GM10248 (cell line): ENCODE measurements at places on chromosomes 13 and 19.

GRCh38 chr19:6532244-6532999 is 1.6 kb downstream of the TNFSF9 start:
- peak; percentile 71 for DNase-seq

DNA sequence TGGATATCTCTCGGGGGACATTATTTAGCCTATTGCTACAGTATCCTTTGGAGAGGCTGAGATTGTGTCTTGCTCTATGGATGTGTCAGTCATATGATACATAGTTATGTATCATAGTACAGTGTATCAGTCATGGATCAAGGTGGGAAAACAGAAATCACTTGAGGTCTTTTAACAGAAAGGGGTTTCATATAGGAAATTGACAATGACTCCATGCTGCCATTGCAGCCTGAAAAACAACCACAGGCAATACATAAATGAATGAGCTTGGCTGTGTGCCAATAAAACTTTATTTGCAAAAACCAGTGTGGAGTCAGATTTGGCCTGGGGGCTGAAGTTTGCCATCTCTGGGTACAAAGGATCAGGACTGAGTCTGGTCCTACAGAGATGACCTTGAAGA is 35.4 kb downstream of the COLGALT1 start:
- no peak for DNase-seq

GRCh38 chr19:13212759-13213330 is 62.6 kb downstream of the IER2 start:
- DNase-seq, result peak; percentile 65

GRCh38 chr19:38632476-38633213 is 13.7 kb downstream of the EIF3K start:
- no peak for DNase-seq

- peak; percentile 93 for DNase-seq
Observed at GRCh38 chr19:1507763-1508506, 4.9 kb downstream of the ADAMTSL5 start.

DNA sequence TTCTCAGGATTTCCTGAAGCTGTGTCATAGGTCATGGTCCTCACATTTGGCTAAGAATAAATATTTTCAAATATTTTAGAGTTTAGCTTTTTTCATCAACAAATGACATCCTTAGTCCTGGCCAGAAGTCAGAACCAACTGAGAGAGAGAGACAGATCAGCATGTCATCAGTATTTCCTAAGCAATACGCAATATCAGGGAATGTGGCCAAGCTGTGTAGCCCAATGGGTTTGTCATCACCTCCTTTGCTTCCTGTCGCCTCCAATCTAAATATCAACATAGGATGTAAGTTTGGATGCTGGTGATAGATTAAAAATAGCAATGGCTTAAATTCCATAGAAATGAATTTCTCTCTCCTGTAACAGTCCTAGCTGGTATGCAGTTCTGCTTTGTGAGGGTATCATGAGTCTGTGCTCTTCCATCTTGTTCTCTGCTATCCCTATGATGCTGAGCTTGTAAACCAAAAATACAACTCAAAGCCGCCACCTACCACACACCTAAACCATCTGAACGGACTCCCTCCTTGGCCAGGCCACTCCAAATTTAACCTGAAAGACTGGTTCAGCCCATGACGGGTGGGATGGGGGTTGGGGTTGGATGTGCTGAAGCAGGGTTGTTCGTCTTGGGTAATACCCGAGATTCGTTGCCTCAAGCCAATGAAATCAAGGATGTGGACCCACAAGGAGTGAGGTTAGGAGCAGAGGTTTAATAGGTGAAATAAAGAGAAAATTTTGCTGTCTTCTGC is 10.0 kb upstream of the IGSF23 start:
- DNase-seq, result no peak

DNA sequence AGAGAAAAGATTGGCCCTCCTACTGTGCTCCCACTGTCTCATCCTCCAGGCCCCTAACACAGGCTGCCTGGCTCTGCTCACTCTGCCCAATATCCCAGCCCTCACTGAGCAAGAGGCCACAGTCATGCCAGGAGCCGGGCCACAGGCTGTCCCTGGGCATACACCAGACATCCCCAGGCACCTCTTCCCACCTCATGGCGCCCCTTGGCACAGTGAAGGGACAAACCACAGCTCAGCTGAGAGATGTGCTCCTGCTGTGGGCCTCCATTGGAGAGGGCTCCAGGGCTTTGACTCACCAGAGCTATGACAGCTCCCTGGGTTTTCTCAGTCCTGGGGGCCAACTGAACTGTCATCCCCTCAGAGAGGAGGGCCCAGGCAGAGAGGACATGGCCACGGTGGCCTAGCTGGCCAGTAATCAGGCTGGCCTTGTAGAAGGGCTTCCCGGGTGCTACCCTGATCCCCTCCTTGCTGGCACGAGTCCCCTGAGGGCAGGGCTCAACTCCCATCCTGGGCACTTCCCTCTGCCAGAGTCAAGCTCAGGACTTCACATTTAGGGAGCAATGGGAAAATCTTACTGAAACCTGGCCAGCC is 220.9 kb downstream of the TUBA3C start:
- DNase-seq, result no peak

GRCh38 chr13:87777387-87777786 is 106.2 kb downstream of the SLITRK5 start:
- no peak for DNase-seq

DNA sequence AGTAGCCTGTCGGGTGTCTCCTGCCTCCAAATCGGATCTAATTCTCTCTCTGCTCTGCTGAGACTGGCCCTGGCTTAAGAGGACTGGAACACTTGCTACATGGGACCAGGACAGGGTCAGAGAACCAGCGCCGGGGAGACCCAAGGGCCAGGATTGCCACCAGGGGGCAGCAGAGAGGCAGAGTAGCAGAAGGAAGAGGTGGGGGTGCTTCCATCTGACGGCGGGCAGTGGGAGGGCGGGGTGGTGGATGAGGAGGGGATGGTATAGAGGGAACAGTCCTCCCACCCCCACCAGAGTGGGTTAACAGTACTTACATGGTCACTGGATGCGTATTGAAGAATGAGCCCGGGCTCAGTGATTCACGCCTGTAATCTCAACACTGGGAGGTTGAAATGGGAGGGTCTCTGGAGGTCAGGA is 11.9 kb downstream of the SELENOW start:
- peak; percentile 81 for DNase-seq

DNA sequence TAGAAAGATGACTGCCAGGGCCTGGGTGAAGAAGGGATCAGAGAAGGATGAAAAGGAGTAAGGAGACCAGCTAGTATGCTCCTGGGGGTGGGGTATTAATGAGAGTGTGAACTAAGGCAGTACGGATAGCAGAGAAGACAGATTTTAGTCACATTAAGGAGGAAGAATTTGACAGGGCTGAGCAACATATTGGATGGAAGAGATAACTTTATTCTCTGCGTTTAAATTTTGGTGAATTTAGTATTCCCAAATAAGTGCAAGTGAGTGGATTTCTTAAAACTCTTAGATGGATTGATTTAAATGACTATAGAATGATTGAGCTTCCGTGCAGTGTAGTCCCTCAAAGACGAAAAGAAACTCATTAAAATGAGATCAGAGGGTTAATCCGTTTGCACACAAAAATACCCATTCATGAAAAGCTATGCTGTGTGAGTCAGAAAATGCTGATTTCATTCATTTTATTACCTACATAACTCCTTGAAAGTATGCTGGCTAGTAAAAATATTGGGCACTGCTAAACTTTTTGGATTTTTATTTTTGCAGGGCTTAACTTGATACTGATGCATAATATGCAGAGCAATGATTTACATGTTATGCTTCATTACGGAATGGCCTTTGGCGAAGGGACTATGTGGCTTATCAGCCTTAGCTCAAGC is 54.1 kb downstream of the WDFY2 start:
- no peak for DNase-seq

- DNase-seq, result no peak
Observed at GRCh38 chr19:33679696-33680095, 57.9 kb downstream of the CHST8 start.

- DNase-seq, result peak; percentile 53
Observed at GRCh38 chr13:73967397-73968165, 166.6 kb downstream of the KLF12 start.

GRCh38 chr19:34274827-34275625 is 20.7 kb downstream of the GARRE1 start:
- DNase-seq, result no peak

- DNase-seq, result no peak
Observed at GRCh38 chr19:38503077-38503410, 69.6 kb downstream of the RYR1 start.

DNA sequence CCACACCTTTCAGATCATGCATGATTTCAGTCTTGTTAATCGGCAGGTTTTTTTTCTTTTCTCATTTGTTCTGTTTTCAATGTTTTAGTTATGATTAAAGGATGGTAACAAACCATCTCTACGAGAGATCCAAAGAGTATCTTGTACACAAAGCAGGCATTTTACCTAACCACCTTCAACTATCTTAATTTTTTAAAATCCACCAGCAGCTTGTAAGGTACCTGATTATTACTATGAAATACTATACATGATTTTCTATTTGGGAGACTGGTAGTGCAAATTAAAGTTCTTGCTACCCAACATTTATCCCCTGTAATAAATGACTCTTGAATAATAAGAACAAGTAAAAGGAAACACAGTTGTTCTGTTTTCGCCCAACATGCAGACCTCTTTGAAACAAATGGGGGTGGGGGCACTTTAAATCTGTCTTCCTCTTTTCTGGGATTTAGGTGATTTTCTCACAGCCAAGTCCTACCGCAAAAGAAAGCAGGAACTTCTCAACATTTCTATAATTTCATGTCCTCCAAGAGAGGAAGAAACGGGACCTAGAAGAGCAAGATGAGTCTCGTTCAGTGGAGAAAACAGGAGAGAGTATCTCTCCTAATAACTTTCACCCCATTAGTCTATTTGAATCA is 3.6 kb downstream of the POU4F1 start:
- DNase-seq, result no peak

DNA sequence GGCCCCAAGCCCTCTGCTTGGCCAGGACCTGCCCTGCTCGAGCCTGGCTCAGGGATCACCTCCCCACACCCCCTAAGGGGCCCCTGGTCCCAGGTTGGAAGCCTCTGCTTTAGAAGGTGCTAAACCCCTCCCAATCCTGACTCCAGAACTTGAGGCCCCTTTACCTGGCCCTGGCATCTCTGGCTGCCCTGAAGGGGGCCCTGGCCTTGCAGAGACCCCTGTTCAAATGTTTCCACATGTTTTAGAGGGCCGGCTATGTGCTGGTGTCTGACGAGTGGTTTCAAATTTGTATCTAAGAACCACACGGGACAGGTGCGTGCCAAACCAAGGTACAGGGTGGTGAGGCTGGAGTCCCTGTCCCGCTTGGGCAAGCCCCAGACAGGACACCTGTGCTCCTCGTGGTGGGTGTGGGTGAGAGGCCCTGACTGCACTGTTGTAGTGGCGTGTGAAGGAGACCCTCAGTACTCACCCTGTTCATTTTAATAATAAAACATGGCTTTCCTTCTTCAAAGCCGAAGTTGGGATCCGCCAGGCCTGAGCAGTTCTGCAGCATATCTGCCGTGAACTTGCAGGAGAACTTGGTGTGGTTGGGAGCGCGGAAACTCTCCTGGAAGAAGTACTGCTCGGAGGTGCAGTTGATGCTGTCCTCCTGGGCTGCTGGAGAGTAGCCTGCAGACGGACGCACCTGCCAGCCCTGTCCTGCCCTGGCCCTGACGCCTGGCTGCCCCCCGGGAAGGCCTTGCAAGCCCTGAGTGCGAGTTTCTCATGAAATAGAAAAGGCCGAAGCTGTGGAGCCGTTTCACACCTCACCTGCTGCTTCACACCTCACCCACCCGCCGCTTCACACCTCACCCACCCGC is 5.4 kb downstream of the ATP4B start:
- no peak for DNase-seq

- no peak for DNase-seq
Observed at GRCh38 chr19:19033176-19033425, 216 bp downstream of the SUGP2 start.

GRCh38 chr19:41915021-41915775 is 13.1 kb downstream of the ERFL start:
- DNase-seq, result no peak

- DNase-seq, result no peak
Observed at GRCh38 chr13:107886118-107886517, 329.2 kb downstream of the LIG4 start.

DNA sequence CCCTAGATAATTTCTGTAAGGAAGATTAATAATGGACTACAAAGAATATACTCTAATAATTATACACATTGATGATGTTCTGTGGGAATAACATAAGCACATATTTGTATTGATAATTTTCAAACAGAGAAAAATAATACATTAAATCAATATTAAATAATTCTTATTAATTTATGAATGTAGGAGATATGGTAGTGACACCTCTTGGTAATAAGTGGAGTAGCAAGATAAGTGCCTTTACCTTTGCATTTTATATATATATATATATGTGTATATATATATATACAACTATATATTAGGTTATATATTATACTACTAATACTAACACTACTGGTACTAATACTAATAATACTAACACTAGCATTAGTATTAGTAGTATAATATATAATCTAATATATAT is 905.8 kb downstream of the SLITRK1 start:
- DNase-seq, result no peak

- DNase-seq, result peak; percentile 95
Observed at GRCh38 chr19:8208922-8209461, at the start of gene CERS4. CERS4 (plus strand) TSS chr19:8209370; CDS start chr19:8251077, 41,707 bp downstream.

DNA sequence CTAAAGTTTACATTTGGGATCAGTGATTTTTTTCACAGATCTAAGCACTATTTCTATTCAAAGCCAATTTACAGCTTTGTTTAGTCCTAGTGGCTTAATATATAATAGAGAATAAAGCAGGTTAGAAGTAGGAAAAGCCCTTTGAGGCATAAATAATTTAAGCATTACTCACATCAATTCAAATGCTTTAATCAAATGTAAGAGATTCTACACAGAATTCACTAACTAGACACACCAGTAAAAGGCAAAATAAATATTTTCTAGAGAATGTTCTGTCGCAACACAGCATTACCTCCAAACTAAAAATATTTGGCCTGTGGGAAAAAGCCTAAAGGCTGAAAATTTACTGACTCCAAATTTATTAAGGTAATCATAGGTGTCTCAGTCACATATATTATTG is 31.3 kb downstream of the KCTD12 start:
- DNase-seq, result no peak

DNA sequence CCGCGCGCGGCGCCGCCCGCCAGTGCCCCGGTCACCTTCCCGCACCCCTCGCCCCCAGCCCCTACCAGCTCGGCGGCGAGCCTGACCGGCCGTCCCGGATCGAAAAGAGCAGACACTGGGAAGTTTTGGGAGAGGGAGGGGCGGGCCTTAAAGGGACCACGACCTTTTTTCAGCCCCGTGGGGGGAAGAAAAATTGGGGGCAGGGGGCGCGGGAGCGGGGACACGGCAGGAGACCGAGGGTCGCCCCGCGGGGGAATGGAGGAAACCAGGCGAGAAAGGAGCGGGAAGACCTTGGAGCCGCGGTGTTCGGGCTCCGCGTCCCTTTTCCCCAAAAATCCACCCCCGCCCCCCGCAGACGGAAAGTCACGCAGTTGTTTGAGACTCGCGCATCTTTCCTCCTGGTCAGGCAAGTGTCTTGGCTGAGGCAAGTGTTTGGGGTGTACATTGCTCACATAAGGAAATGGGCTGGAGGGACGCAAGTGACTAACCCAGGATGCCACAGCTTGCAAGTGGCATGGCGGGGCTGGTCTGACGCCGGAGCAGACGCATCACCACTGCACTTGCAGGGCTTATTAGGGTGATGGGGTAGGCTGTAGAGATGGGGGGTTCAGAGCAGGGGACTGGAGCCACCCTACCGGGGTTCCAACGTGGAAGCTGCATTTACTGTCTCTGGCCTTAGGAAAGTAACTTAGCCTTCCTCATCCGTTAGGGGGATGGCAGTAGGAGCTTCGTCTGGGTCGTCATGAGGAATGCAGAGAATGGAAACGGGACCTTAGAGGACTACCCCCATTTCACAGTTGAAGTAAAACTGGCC is 2.7 kb upstream of the HNRNPL start:
- DNase-seq, result no peak
